Lower leg skin (tissue), 4 donors: ENCODE measurements at places on chromosomes 12 and 14.

GRCh38 chr14:36848213-36848612, 186.6 kb downstream of the PAX9 start:
- DNase-seq = no peak

GRCh38 chr14:68248481-68249255, 429.1 kb downstream of the RAD51B start:
- no peak for DNase-seq

DNA sequence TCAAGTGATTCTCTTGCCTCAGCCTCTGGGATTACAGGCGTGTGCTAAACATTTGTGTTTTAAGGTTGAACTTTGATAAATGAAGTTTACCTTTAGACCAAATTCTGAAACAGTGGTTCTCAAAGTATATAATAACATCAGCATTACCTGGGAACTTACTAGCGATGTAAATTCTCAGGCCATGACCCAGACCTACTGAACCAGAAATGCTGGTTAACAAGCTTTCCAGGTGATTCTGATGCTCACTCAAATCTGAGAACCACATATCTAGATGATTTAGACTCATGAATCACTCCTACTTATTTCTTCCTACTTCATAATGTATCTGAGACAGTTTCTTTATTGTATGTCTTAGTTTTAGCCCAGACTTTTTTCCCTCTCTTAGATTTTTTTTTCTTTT, 43.6 kb downstream of the RAD51B start:
- DNase-seq = no peak

GRCh38 chr14:91335191-91336092, 82.2 kb downstream of the CCDC88C start:
- DNase-seq = no peak

DNA sequence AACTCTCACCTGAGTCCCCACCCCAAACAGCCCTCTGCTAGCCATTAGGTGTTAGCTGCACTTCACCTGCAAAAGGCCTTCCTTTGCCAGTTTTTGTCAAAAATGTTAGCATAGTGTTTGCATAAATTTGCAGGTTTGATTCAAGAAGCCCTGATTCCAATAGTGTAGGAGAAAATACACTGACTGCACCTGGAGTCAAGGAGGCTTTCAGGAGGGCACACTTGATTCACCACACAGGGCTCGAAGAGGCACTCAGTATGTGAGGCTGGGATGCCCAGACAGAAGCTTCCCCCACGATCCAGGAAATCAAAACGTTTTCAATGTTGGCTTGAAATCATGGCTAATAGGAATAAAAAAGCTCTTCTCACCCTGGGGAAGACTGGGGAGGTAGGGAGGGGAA, 40.5 kb upstream of the DDX11 start:
- DNase-seq = no peak
